ENCODE measurements at places on chromosomes 1 and 21. TPM values are rescaled to one million over a fixed set of nuclear protein-coding genes. Genes with fewer than 3 reads are reported as not detected.
A peak's percentile ranks its signal among the peaks of the same experiment; 100 is the strongest.

Gene C2CD4D
- total RNA-seq = 1.2 TPM

Gene TMEM269
- not detected for total RNA-seq

Gene RAB25
- total RNA-seq = 51.1 TPM

Gene OPTC
- total RNA-seq = not detected

Gene CDK18
- total RNA-seq = 7.7 TPM

Gene SOAT1
- 53.4 TPM for total RNA-seq

Gene C1orf53
- 0.60 TPM for total RNA-seq

Gene CNR2
- total RNA-seq = not detected

Gene B3GALT2
- 0.40 TPM for total RNA-seq

Gene CFAP141
- not detected for total RNA-seq

Gene LCE3E
- total RNA-seq = not detected

Gene GJA9
- total RNA-seq = not detected

Gene POU3F1
- 0.08 TPM for total RNA-seq

Gene GCLM
- total RNA-seq = 5.7 TPM

GRCh38 chr1:156118177-156118868, 3.8 kb downstream of the LMNA start:
- no peak overlapping the region for H3K4me3 ChIP-seq
- peak; percentile 72 for DNase-seq
- peaks cover 74% of the 10 kb centered on the region for H3K4me1 ChIP-seq
- H3K27me3 ChIP-seq = no peaks in the 10 kb centered on the region
- peak overlapping the region; percentile 79 for H3K27ac ChIP-seq

DNA sequence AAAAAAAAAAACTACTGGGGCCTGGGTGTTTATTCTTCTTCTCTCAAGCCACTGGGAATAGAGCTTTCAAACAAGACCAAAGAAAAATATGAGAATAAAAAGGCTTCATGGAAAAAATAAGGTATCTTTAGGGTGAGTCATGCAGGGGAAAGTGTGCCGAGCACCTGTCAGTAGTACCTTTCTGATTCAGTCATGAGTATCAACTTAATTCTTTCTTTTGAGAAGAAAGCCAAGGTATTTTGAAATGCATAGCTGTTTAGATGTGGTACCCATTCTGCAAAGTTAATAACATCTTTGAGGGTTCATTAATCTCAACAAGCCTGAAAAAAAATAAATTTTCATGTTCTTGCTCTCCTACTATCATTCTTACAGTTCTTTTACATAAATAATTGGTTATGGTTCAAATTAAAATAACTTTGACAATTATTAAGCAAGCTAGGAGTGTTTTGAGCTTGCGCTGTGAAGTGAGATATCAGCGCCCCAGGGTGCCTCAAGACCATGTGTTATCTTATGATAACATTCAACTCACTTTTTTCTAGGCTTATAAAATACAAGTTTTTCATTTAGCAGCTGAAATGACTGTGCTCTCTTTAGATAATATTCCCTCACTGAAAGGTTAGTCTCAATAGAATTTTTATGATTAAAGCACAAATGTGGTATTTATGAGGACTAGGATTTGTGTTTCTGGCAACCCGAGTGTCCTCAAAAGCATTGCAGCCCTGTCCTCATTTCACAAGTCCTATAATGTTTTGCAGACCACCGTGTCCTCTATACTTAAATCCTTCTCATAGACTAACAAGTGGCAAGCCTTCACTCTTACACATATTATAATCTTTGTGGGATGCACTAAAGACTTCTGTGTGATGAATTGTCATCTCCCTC, 138.6 kb downstream of the SLC44A5 start:
- no peak for DNase-seq
- no peaks in the 10 kb centered on the region for H3K27me3 ChIP-seq
- no peaks in the 10 kb centered on the region for H3K4me1 ChIP-seq
- no peaks in the 10 kb centered on the region for H3K36me3 ChIP-seq
- H3K4me3 ChIP-seq = no peak overlapping the region

DNA sequence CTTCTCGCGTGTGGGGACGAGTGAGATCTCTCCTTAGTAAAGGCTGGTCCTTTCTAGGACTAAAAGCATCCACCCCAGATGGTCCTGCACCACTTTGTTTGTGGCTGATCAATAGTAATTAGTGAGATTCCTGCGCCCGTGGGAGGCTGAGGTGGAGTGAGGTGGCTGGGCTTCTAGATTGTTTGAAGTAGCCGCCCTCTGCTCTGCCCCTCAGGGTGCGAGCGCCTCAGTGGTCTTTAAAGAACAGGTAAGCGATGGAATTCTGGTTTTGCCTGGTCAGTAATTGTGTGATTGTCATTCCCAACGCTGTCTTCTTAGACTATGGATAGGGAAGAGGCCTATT, 20.7 kb downstream of the PEX14 start:
- H3K27me3 ChIP-seq = no peaks in the 10 kb centered on the region
- H3K36me3 ChIP-seq = no peaks in the 10 kb centered on the region
- peak overlapping the region; percentile 63 for H3K27ac ChIP-seq
- no peak overlapping the region for H3K4me3 ChIP-seq

DNA sequence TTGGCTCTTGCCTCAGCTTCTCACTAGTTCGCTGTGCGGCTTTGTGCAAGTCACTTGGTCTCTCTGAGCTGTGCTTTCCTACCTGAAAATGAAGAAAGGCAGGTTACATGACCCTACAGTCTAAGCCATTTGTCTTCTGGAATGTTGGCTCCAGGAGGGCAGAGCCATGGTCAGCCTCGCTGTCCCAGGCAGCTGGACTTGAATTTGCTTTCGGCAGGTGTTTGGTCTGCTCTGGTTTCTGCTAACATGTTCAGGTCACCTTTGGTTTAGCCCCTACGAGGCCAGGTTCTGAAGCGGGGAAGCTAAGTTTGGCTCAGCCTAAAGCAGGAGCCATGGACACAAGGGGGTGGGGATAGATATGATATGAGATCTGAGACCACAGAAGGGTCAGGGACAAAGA, 19.1 kb downstream of the LRRC38 start:
- no peak for DNase-seq
- H3K27ac ChIP-seq = no peak overlapping the region
- H3K4me1 ChIP-seq = no peaks in the 10 kb centered on the region
- no peaks in the 10 kb centered on the region for H3K36me3 ChIP-seq
- H3K4me3 ChIP-seq = no peak overlapping the region
- no peaks in the 10 kb centered on the region for H3K27me3 ChIP-seq

- peak overlapping the region; percentile 40 for H3K4me3 ChIP-seq
- no peak overlapping the region for H3K27ac ChIP-seq
- H3K36me3 ChIP-seq = no peaks in the 10 kb centered on the region
- peaks cover 12% of the 10 kb centered on the region for H3K4me1 ChIP-seq
- DNase-seq = peak; percentile 74
Measured at GRCh38 chr1:22711591-22712501, 1.2 kb downstream of the EPHB2 start.

DNA sequence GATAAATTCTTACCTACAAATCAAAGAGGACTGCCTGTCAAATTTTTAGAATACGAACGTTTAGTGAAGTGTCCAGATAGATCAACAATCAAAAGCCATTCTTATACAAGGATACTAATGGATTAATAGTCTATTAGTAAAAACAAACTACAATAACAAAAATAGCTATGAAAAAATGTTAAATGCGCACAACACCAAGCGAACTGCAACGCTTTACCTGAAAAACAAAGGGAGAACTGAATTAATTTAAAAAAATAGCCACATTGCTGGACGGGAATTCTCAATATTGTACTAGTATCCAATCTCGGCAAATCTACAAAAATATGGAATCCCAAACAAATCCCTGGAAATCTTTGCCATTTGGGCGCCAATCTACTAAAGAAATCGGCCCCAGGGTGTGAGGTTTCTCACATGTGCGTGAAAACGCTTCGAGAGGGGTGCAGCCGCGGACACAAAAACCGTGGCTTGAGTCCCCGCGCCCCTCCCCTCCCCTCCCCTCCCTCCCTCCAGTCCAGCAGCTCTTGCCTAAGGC, 55.6 kb downstream of the TRAF5 start:
- H3K36me3 ChIP-seq = no peaks in the 10 kb centered on the region
- DNase-seq = no peak
- peak overlapping the region; percentile 67 for H3K4me3 ChIP-seq

DNA sequence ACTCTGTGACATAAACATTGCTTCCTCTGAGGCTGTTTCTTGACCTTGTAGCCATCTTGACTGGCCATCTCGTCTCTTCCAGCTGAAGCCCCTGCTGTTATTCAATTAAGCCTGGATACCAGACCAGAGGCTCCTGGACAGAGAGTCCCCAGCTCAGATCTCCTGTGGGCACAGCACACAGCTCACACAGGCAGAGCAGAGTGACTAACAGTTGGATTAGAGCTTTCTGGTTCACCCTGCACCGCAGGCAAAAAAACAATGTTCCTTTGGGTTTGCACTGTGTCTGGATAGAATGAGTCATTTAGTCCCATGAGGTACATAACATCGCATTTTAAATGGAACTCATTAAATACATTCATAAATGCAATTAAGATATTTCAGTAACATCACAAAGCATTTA, 33.4 kb upstream of the USH2A start:
- no peaks in the 10 kb centered on the region for H3K36me3 ChIP-seq
- H3K27ac ChIP-seq = no peak overlapping the region
- no peaks in the 10 kb centered on the region for H3K4me1 ChIP-seq
- H3K27me3 ChIP-seq = no peaks in the 10 kb centered on the region

DNA sequence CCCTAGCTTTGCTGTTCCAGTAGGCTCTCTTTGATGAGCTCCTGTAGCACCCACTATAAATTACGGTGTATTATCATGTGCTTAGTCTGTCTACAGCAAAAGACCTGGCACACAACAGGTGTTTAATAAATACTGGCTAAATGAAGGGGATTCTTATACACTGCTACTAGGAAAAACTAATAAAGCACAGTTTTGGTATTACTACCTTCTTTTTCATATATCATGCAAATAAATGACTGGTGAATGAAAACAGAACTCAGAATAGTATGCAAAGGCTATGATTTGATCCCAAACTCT, 26.4 kb downstream of the WDR26 start:
- H3K36me3 ChIP-seq = no peaks in the 10 kb centered on the region
- no peaks in the 10 kb centered on the region for H3K27me3 ChIP-seq
- H3K4me3 ChIP-seq = no peak overlapping the region
- DNase-seq = no peak
- no peak overlapping the region for H3K27ac ChIP-seq
- H3K4me1 ChIP-seq = no peaks in the 10 kb centered on the region

DNA sequence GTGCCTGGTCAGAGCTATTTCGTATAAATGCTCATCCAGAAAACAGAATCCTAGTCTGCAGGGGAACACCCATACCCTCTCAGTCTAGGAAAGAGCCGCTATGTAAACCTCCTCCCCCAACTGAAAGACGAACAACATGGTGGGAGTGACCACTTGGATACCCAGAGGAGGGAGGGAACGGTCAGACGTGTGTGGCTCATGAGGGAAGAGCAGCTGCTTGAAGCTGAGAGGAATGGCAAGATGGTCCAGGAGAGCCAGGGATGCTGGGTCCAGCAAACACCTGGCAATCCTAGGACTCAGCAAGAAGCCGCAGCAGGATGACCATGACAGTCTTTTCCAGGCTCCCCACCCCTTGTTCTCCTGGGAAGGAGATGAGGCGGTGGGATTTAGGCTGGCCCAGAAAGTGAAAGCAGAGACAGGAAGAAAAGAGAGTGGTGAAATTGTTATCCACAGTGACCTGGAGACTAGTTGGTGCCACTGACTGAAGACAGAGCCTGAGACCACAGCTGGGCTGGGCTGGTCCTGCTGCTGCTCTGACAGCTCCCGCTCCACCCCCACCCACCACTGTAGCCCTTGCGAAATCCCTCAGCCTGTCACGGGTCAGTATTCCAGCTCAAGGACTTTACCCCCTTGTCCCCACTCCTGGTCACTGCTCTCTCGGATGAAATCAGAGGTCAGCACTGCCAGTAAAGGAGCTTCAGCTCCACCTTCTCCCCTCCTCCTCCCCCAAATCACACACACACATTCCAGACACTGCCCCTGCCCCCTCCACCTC, 3.6 kb downstream of the CERS2 start:
- H3K27ac ChIP-seq = peak overlapping the region; percentile 39
- no peaks in the 10 kb centered on the region for H3K27me3 ChIP-seq
- H3K4me3 ChIP-seq = peak overlapping the region; percentile 14

DNA sequence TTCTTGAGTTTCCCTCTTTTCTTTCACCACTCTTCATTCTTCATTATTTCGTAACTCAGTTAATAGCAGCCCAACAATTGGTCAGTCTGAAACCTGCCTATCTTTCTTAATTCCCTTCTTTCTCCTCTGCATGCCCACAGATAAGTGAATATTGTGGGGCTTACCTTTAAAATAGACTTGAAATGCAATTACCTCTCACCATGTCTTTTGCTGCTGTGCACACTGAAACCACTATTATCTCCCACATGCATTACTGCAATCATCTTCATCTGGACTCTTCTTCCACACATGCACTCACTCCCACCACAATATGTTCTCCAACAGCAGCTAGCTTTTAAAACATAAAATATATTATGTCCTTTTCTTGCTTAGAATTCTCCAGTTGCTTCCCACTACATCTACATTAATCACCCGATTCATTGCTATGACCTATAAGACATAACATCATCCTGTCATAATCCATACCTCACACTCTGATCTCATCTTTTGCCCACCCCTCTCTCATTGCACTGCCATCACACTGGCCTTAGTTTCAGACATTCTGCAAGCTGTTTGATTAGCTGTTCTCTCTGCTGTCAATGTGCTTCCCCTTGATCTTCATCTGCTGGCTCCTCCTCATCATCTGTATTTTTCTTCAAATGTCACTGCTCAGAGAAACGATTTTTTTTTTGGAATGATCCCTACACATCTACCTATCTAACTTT, 304.8 kb downstream of the PTPRC start:
- no peaks in the 10 kb centered on the region for H3K36me3 ChIP-seq
- no peaks in the 10 kb centered on the region for H3K4me1 ChIP-seq

DNA sequence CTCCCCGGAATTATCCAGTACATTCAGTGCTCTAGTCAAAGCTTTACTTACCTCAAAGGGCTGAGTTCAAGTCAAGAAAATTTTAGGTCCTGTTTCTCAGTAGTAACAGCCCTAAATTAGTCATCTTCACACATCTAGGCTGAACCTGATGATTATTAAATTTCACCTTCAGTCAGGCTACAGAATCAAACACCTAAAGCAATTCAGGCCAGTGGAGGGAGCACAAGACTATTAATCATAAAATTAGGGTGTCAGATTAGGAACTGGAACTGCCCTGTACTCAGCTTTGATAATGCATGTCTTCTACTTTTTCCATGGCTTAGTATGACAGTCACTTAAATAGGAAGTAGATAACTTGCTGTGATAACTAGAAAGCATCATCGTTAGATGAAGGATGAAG, 28.4 kb upstream of the BCAS2 start:
- H3K36me3 ChIP-seq = no peaks in the 10 kb centered on the region
- H3K27ac ChIP-seq = no peak overlapping the region
- H3K27me3 ChIP-seq = no peaks in the 10 kb centered on the region
- H3K4me1 ChIP-seq = no peaks in the 10 kb centered on the region
- DNase-seq = no peak
- H3K4me3 ChIP-seq = no peak overlapping the region

GRCh38 chr1:24486331-24487065, 16.1 kb upstream of the RCAN3 start:
- H3K36me3 ChIP-seq = no peaks in the 10 kb centered on the region
- no peak overlapping the region for H3K4me3 ChIP-seq
- H3K27me3 ChIP-seq = no peaks in the 10 kb centered on the region
- no peaks in the 10 kb centered on the region for H3K4me1 ChIP-seq
- no peak overlapping the region for H3K27ac ChIP-seq

Measured in pancreas (tissue), 10 donors.